ENCODE measurements at places on chromosomes 2 and 18.

DNA sequence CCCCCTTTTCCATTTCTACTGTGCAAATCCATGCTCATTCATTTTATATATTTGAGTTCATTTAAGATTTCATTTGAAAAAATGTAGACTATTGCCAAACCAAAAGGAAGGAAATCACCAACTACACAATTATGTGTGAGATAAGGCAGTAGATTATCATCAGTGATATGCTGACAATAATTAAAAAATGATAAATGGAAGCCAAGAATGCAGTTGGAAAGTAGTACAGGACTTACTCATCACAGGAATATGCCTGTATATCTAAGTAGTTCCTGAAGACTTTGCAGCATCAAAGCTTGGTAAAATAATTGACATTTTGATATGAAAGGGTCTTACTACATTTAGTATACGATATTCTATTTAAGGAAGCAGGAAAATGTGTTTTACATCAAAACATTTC, 166.1 kb upstream of the OTX1 start:
- no peak for DNase-seq

DNA sequence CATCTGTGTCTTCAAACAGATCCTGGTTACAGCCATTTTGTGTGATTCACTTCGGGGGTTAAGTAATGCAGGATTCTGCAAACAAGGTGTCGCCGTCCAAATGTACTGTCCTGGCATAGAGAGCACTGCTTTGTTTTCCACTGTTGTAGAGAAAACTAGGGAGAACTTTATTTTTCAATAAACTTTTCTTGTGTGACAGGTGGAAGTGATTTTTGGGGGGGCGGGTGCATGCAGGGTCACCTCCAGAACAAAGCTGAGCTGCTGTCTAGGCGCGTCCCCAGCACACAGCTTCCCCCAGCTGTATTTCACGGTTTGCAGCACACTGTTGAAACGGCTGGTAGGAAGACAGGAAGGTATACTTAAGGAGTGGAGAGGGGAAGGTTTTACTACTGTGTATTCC, 200.6 kb downstream of the MGAT5 start:
- DNase-seq = no peak

DNA sequence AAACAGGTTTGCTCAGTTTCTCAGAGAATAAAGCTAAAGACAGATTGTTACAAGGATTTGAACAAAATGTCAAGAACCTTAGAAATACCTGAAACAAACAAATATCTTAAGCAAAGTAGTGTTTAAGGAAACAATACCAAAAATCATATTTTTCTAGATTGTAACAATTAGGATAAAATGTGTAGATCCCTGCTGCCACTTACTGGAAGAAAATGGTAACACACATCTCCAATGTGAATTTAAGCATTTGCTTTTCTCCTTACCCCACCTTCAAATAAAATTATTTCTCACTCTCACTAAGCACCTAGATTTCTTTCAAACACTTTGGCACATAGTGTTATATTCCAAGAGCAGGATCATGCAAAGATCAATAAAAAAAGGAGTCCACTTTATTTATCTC, 34.9 kb downstream of the SUCLG1 start:
- DNase-seq = no peak

DNA sequence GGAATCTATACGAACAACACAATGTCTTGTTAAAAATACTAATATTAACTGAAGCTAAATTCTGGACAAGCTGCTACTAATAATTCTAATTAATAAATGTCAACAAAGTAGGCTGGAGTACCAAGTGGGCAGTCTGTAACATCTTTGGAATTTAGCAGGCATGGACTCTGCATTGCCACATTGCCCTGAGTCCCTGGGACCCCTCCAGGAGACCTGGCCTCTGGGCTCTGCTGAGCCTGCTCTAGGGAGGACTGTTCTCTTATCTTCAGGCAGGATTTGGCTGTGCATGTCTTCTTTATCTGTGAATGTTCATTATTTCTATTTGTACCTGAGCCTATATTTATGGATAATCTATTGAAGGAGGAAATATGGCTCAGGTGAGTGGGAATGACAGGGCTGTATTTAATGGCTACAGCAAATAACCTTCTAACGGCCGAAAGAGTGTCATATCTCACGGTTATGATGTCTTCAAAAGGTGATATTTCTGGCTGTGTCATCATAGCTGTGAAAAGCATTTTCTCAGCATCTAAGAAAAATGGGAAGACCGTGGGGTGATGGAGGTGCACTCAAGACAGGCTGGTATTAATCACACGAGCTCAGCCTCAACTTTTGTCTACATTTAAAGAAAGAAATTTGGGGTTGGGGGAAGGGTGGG, 28.6 kb upstream of the SETBP1 start:
- DNase-seq = no peak

- DNase-seq = no peak
These were observed 50.2 kb upstream of the PAIP2B start for GRCh38 chr2:71277147-71277475.

DNA sequence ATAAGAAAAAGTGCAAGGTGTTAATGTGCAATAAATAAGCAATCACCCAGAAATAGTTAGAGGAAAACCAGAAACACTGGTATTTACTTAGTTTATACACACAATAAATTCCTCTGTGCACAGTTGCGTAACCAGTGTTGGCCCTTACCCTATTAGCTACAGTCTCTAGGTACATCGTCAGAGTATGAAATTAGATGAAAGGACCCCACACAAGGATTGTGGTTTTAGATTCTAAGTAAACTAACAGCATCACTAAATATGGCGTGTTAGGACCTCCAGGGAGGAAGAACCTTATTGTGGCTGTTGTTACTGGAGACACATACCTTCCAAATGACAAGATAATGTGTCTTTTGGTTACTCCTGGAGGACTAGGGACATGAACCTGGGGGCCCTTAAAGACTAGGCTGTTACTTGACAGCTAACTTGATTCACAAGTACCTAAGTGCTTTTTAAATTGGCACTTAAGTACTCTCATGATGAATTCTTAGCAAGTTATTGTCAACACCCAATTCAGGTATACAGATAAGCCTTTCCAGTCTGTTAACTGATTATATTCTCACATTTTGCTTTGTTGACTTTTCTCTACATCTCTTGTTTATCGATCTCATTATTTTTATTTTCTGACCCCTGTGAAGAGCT, 115.3 kb downstream of the FEZ2 start:
- no peak for DNase-seq

GRCh38 chr18:45688833-45689232, 35.1 kb upstream of the SLC14A1 start:
- no peak for DNase-seq

DNA sequence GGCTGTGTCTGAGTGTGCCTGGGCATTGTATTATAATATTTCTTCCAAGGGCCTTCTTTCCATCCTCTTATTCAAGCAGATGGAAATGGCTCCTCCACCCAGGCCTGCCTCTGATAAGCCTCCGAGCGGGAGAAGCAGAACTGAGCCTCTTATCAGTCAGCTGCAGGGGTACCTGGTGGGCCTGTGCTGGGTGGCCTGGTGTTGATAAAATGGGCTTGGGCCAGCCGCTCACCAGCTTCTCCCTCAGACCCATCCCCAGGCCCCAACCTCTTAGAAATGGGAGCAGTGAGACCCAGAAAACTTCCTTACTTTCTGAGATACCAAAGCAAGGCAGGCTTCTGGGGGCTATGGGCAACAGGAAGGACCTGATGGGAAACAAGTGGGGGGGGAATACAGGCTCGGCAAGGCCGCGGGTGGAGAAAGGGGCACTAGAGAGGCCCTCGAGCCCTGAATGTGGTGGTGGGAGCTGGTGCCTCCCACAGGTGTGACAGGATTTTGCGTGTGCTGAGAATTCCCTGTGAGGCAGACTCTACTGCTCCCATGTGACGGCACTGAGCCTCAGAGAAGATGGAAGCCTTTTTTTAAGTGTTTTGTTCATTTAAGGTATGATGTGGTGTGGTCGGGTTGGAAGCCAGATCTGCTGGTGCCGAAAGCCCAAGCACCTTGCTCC, 18.3 kb downstream of the GYPC start:
- DNase-seq = no peak

GRCh38 chr18:2654169-2654927, 1.2 kb upstream of the SMCHD1 start:
- no peak for DNase-seq

DNA sequence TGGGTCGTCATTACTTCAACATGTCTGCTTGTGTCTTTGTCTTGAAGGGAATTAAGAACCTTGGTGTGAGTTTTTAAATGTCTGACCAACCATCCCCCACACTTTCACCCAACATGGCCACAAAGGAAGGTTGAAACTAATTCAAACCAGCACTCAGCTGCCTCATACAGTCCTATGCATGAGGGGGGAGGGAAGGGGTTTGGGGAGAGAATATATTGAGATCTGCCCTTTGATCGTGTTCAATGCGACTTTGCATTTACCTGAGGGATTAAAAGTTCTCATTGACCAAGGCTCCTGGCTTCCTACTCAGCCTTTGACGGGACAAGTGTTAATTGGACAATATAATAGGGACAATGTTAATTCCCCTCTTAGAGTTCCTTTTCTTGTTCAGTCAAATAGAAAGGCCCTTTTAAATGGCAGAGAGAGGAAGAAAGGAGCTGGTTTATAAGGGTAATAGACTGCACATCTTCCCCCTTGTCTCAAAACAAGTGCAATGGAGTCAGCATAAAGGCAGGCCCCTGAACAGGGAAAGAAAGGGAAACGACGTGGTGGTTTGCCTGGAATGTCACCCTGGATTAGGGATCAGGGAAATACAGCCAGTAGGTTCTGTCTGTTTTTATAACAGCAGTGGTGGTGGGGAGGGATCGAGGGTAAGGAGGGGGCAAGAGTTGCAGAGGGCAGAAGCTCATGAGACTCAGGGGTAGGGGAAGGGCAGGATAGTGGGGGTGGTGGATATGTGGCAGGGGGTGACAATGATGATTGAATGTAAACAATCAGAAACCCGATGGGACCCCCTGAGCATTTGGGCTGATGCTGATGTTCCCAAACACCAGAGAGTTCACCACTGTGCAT, 198.7 kb downstream of the MYCN start:
- no peak for DNase-seq

DNA sequence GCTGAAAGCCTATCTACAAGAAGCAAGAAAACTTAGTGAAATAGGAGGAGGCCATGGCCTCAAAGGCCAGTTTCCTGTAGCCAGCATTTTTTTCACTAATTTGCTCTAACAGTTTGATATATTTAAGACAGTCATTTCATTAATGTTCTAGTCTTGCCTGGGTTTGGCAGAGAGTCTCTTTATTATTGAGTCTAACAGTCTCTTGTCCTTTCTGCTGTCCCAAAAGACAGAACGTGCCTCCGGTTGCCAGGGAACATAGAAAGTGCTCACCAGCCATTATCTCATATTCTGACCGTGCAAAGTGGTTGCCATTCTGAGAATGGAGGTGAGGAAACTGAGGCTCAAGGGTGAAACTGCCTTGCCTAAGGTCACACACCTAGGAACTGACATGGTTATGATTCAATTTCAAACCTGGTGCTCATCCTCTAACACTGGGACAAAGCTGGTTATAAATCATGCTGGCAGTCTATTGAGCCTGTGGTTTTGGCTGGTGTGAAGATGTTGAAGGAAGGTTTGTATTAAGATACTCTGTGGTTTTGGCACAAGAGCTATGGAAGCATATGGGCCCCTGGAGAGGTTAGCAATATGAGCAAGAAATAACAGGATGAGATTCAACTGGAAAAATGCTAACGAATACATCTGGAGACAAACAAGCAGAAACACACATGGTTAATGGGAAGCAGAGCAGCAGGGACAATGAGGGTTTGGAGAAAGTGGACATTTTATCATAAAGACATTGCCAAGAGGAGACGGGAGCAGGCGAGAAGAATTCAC, 903.3 kb upstream of the KLHL29 start:
- no peak for DNase-seq

DNA sequence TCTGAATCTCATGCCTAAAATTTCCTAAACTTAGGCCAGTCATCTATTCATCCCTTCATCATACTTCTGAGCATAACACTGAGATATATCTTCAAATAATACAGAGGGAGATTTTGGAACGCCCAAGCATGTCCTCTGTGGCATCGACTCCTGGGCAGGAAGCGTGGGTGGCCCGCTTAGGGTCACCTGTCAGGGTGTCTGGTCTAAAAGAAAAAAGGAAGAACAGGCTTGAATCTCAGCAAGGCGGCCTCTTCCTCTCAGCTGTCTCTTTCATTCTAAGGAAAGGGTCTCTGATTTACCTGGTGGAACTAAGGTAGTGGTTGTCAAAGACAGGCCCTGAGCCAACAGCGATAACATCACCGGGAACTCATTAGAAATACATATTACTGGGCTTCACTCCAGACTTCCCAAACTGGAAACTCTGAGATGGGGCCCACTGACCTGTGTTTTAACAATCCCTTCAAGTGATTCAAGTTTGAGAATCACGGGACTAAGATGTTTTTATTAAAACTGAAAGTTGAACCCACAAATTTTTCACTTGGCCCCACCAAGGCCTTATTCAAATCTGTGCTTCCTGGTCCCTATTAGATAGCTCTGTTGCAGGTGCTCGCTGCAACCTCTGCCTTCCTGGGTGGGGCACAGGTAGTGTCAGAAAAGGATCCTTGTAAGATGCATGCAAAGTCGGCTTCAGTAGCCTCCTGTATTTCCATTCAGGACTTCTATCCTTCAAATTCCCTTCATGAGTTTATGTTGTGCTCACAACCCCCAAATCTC, 162.3 kb upstream of the CCDC68 start:
- no peak for DNase-seq

DNA sequence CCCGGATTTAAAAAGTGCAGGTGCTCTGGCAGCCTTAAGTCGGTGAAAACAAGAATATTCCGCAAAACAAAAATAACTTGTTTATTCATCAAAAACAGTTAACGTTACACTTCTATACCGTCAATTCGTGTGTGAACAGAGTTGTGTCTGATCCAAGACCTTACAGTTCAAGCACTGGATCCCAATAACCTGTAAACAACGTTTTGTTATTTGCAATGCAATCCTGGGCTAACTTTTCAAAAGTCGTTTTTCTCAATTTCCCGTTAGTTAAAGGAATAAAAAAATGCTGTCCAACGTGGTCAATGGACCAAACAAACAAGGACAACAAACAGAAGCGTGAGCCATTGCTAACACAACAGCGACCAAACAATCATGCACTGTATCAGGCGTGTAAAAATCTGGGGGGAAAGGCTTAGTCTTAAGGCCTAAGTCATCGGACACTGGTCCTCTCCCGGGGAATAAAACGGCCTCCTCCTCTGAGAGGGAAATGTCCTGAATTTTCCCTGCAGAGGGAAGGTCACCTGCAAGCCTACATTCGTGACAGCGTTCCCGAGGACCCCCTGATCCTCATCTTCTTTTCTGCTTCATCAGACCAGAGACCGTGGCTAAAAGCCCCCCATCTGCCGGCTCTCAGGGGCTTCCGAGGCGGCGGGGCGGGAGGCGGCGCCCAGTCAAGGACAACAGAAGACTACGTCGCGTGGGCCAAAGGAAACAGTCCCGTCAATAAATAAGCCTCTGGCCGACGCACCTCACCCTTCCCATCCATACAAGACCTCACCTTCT, 490 bp downstream of the NDUFS1 start:
- no peak for DNase-seq

- DNase-seq = no peak
These were observed 215.4 kb downstream of the CMPK2 start for GRCh38 chr2:6650311-6650710.

GRCh38 chr2:100592226-100592625, 29.4 kb downstream of the PDCL3 start:
- no peak for DNase-seq

DNA sequence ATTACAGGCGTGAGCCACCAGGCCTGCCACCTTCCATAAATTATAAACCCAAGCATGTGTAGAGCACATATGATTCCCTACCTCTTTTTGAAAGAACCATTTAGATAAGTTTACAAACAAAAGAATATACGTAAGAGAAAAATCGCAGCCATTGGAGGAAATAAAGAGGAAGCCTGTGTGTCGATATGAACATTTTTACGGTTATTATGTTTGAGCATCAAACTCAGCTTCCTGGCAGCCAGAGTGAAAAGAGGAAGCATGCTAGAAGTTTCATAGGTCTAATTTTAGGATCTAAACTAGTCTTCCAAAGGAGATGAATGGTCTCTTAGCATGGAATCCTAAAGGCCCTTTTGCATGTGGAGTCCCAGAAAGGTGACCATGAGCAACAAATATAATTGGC, 104.3 kb downstream of the PLB1 start:
- DNase-seq = no peak
